ENCODE measurements at places on chromosomes 12 and 14.

DNA sequence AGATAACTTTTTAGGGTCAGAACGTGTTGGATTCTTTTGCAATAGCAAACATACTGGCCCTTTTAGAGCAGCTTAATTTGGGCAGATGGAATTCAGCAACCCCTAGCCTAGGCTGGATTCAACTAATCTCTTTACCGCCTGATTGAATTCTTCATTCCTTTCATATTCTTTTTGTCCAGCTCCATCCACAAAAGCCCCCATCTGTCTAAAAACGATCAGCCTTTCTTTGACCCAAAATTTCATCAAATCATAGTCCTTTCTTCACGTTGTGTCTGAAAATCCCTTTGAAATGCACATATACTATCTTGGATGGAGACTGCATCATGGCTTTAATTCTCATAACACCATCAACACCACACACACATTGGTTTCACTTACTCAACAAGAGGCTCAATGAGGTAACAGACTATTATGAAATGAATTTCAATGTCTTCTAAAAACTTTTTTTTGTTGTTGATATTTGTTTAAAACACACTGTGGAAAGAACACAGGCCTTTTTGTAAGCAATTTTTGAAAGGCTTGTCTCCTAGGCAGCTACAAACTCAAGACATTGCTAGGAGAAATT is 128.0 kb upstream of the EEA1 start:
- no peak for DNase-seq

GRCh38 chr12:103672401-103673119 is 85.5 kb downstream of the STAB2 start:
- DNase-seq = no peak

DNA sequence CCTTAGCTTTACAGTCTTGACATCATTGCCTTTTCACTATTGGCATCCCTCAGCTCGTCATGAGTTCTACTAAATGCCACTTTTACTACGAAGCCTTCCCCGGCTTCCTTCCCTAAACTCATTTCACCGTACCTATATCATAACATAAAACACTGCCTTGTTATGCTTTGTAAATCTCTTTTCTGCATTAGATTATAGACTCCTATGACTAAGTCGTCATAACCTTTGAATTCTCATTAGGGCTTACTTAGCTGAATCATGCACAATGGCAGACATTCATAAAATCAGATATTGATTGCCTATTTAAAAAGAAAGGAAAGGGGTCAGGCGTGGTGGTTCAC is 21.0 kb downstream of the BTG1 start:
- DNase-seq = no peak

DNA sequence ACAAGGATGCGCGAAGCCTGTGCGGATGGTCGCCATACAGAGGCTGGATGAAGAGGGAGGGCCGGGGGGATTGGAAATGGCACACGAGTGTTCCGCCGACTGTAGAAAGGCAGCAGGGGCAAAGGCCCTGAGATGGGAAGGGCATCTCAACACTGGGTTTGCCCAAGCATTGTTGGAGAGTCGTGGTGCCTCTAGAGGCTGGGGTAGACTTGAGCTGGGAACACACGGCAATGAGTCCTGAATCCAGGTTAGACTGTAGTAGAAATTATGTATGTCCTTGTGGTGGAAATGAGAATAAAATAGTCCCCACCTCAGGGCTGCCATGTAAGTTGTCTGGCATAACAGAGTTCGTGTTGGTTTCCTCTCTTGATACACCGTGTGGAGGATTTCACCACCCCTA is 83.8 kb upstream of the CCND2 start:
- no peak for DNase-seq

GRCh38 chr14:99532310-99532709 is 51.1 kb downstream of the CCNK start:
- DNase-seq = no peak

Data from activated CD4-positive, alpha-beta T cell treated with anti-CD3 and anti-CD28 coated beads for 4 hours (primary cell).